ENCODE measurements at places on chromosomes 3 and 15.

DNA sequence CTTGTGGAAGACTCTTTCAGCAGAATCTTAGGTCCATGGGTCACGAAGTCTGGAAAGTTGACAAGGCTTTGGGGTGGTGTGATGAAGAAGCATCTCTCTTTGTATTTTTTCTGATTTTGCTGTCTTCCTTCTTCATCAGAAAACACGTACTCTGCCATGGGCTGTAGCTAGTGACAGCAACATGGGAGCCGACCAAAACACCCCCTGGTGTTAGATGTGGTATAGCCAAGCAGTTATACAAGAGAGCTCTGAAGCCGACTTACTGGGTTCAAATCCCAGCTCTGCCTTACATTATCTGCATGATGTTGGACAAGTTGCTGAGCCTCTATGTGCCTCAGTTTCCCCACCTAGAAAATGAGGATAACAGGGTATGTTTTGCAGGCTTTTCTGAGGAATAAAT, 32.9 kb upstream of the LYZL4 start:
- no peak for DNase-seq

GRCh38 chr3:177602601-177603147, 405.4 kb upstream of the TBL1XR1 start:
- DNase-seq, result no peak

GRCh38 chr15:67977414-67978089, 76.6 kb upstream of the PIAS1 start:
- DNase-seq, result no peak

DNA sequence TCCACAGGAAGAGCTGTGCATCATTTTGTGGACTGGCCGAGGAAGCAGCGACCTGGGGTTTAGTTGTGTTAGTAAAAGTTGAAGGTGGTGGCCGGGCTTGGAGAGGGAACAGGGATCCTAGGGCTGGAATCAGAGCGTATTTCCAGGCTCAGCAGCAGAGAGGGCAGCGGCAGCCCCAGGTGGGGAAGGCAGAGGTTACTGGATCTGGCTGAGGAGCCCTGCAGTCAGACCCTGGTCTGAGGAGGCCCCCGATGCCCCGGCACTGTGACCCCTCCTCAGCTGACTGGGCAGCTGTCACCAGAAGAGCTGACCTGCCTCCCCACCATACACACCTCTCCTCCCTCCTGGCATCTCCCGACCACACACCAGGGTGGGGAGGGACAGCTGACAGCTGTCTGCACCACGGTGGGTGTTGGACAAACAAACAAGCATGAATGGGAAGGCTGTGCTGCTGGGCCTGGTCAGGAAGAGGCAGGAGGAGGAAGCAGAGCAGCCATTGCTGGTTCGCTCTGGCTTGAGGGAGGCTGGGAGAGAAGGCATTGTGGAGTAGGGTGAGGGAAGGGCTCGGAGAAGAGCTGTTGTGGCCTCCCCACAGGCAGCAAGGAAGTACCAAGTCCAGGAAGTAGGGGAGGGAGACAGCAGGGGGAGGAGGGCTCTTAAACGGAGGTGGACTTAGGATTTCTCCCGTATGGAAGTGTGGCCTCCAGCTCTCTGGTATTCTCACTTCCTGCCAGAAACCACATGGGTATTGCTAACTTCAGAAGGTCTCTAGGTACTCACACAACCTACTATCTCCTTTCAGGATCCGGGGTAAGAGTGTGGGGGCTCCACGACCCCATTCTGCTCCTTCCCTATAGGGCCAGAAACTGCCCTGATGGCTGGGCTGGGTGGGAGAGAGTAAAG, 49.5 kb upstream of the HACD2 start:
- no peak for DNase-seq

DNA sequence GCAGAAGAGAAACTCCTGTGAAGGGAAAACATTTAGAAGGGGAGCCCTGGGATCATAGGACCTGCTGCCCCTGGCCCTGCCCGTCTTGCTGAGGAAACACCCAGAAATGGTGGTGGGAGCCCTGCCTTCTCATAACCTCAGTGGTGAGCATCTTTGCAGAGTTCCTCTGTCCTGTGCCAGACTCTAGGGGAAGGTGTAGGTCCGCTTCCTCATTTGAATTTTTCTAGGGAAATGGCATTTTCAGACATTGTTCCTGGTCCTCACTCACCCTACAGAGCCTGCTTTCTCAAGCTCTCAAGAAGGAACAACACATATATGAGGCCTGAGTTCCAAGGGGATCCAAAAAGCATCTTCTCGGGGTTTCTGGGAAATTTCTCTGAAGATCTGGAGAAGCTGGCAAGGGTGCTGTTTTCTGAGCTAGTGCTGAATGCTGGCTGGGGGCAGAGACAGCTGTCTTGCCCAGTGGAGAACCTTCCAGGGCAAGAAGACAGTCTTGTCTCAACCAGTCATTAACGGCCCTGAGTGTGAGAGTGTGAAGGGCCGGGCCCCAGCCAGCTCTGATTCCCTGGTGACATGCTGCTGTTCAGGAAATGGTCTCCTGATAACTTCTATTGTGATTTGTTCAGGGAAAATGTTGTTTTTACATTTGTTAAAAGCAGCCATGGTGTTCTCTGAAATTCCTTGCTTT, 283.1 kb upstream of the LRRFIP2 start:
- no peak for DNase-seq

GRCh38 chr3:61936344-61936937, 375.1 kb downstream of the PTPRG start:
- no peak for DNase-seq

- DNase-seq, result peak; percentile 9
Measured at GRCh38 chr3:191065181-191065805, 133.7 kb upstream of the OSTN start.

DNA sequence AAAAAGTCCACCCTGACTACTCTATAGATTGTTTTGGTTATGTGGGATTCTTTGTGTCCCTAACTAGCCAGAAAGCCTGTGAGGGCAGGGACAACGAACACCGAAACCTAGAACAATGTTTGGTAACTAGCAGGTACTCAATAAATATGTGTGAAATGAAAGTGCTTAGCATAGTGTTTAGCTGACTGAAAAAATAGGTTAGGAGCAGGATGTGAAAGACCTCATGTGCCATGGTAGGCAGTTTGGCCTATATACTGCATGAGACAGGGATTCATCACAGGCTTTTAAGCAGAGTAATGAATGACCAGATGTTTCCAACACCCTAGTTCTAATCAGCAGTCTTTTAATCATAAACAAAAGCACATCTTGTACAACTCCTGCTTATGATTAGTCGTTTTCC, 64.2 kb downstream of the MYO5A start:
- no peak for DNase-seq

- DNase-seq, result no peak
Measured at GRCh38 chr3:56754741-56755417, 46.9 kb downstream of the ARHGEF3 start.

DNA sequence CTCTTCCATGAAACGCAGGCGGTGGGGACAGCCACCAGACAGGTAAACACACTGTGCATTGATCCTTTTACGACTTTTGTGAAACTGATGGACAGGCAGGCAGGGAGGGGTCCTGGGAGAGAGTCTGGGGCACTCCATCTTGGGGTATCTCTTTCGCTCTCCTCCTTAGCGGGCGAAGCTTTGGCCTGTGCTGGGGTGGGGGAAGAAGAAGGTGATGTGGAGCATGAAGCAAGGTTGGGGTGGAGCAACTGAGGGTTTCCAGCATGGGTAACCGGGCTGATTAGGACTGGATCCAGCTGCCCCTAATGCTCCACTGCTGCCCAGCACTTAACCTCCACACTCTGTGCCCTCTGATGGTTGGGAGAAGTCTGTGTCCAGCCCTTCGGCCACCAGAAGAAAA, 25.6 kb downstream of the MUC20 start:
- DNase-seq, result no peak

GRCh38 chr3:101823525-101823924, 25.8 kb upstream of the NFKBIZ start:
- no peak for DNase-seq

DNA sequence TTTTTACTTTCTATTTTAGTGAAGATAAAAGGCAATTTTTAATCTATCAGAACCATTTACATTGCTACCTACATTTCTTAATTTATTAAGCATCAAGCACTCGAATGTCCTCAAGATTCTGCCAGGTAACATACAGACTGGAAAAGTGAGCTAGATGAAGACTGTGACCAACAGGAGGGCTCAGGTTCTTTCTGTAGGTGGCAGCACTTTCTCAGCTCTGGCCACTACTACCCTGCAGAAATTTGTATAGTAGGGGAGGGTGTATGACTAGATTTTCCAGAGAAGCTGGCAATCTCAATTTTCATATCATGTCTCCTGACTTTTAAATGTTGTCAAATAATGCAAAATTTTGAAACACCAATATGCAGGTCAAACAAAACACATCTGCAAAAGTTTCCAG, 165.0 kb upstream of the SUCLG2 start:
- DNase-seq, result no peak

DNA sequence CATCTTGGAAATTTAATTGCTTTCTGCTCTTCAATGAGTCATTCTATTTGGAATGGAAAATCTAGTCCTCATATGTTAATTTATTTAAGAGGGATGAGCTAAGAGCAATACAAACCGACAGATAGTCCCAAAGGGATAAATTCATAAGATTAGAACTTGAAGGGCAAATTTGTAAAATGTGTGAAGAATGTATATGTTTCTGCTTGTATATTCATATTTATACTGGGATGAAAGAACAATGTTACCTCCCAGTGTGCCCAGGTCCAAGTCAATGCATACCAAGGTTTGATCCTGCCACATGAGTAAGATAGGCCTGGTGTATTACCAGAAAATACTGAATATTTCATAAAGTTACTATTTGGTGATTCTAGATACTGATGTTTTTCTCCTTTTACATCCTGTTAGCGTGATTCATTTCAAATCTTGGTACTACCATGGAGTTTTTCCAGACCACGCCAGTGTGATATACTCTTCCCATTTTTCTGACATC, 255.6 kb upstream of the SEMA6D start:
- no peak for DNase-seq

- no peak for DNase-seq
Measured at GRCh38 chr15:70202756-70203155, 105.0 kb upstream of the TLE3 start.

DNA sequence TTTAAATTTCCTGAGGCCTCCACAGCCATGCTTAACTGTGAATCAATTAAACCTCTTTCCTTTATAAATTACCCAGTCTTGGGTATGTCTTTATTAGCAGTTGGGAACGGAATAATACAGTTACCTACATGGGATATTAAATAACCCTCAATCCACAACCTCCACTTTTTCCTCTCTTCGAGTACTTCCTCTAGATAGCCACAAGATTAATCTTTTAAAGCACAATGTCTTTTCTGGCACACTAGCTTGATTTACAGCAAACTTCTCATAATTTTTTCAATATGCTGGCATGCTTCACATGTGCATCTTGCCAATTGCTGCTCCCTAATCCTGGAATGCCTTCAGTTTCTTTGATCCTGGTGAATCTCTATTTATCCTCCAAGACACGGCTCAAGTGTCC, 92.2 kb downstream of the P2RY1 start:
- DNase-seq, result no peak

- DNase-seq, result no peak
Measured at GRCh38 chr15:63469190-63469589, 35.2 kb upstream of the USP3 start.

- peak; percentile 33 for DNase-seq
Measured at GRCh38 chr3:180913581-180914404, 1.3 kb downstream of the FXR1 start.

DNA sequence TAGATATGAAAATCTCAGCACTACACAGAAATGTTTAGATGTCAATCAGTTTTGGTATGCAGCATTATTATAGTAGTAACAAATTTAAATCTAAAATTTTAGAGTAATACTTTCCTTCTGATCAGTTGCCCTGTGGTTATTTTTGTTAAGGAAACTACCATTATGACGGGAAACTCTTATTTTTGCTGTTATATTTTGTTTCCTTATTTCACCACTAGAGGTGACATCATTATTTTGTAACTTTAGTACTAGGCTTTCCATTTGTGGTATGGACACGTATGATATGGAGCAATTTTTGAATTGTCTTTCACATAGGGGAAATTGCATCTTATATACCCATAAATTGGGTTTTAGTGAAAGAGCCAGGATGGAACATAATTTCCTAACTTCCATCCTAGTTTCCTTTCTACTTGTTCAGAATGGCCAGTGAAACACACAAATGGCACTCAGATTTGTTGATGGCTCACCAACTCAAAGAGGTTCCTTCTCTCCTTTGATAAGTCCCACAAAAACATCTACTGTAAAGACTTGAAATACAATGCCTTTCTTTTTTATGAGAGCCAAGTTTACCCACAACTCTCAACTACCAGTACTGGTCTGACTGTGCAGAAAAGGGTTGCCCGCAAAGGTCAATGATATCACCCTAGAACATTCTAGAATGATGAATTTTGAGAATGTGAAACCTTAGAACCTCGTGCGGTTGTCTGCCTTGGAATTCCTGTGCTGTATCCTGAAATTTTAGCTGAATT, 19.4 kb upstream of the PPP4R2 start:
- no peak for DNase-seq

Measured in retina (tissue), 1 donor.